Suprapubic skin (tissue), 4 donors: ENCODE measurements at places on chromosomes 4 and X. TPM values are rescaled to one million over a fixed set of nuclear protein-coding genes. Genes with fewer than 3 reads are reported as not detected.

- DNase-seq = no peak
Measured at GRCh38 chr4:184671101-184671500, 21.6 kb downstream of the PRIMPOL start.

GRCh38 chr4:24624381-24624780 is 40.0 kb upstream of the DHX15 start:
- no peak for DNase-seq

DNA sequence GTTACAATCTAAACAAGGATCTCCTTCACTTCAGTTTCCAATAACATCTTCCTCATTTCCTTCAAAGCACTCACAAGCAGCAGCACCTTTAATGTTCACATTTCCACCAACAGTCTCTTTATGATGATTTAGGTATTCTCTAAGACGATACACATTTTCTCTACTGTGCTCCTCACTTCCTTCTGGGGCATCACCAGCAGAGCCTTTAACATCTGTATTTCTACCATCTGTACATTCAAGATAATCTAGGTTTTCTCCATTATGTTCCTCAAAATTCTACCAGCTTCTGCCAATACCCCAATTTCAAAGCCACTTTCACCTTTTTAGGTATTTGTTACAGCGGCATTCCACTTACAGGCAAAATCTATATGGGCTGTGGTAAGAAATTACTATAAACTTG is 80.6 kb downstream of the FBXW7 start:
- no peak for DNase-seq

DNA sequence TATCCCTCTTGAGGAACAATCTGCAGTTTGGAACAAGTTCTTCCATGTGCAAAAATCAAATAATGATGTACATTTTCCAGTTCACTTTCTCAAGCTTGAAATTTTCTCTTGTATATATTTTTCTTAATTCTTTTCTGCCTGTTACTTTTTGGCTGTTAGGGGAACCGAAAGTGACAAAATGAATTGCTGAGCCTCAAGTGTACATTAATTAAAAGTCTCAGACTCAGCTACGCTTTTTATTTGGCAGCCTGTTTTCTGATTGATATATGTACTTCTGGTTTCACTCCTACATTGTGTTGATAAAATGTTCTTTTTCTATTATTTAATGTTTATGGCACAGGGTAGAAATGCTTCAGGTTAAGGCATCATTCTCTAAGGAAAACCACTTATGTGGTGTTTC is 999.5 kb downstream of the PDHA2 start:
- no peak for DNase-seq

GRCh38 chr4:72112514-72113156 is 80.8 kb downstream of the NPFFR2 start:
- no peak for DNase-seq

SLC6A14 gene
- total RNA-seq = 7.2 TPM
